ENCODE measurements at places on chromosomes 7 and 10. TPM values are rescaled to one million over a fixed set of nuclear protein-coding genes. Genes with fewer than 3 reads are reported as not detected.

Gene GBF1
- 37.5 TPM for total RNA-seq

Gene ABI1
- total RNA-seq = 44.2 TPM

Gene PTPRZ1
- not detected for total RNA-seq

Gene SNX8
- 42.4 TPM for total RNA-seq

Gene VWA2
- not detected for total RNA-seq

Gene JCAD
- not detected for total RNA-seq

Gene OR2A1
- not detected for total RNA-seq

Gene AKR1B15
- not detected for total RNA-seq

Gene MPP7
- 10.9 TPM for total RNA-seq

Gene BAMBI
- total RNA-seq = 0.16 TPM

Gene ELOVL3
- total RNA-seq = not detected

Gene SPDYE5
- not detected for total RNA-seq

Gene PRLHR
- total RNA-seq = not detected
